SHP77 treated with DMSO at 0.1 percent for 48 hours (cell line): ENCODE measurements at places on chromosomes 2 and 18.
A peak's percentile ranks its signal among the peaks of the same experiment; 100 is the strongest.

DNA sequence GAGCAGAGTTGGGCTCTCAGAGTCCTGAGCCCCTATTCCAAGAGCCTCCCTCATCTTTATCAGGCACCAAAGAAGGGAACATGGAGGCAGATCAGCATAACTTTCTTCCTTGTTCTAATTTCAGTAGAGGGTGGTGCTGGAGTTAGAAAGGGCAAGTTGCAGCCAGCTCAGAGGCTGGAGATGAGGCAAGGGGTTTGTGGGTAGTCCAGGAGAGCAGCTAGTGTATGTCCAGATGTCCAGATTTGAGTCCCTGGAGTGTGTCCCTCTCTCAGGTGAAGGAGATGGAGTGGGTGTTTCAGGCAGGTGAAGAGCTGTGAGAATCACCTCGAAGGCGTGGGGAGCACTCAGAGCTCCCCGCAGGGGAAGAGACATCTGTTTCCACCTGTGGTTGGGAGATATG, 478 bp upstream of the PRKAG3 start:
- no peak for DNase-seq

DNA sequence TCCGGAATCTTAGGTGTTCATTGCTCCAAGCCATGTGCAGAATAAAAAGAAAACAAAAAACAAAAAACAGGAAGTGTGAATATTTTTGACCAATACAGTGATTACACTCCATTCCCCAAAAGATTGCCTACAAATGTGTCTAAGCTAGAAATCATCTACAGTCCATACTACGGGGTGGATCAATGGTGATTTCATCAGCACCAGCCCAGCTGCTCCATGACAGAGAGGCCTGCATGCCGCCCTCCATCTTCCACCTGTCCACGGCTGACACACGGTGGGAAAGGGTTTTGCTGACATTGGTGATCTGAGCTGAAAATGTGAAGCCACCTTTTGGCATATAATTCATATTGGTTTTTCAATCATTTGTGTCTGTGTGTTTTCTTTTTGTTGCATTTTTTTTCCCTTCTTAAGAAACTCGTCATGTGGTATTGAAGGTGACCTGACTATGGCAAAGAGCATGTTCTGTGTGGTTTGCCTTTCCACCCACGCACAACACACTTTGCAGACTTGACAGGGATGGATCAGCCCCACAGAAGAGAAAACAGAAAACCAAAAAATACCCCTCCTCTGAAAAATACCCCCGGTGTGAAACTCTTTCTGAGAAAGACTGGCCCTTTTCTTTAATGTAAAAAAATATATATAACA, 533.1 kb downstream of the RNF144A start:
- no peak for DNase-seq

GRCh38 chr2:96962567-96963203, 23.7 kb downstream of the FAM178B start:
- no peak for DNase-seq

GRCh38 chr2:228988786-228989185, 282.3 kb downstream of the PID1 start:
- DNase-seq = no peak

DNA sequence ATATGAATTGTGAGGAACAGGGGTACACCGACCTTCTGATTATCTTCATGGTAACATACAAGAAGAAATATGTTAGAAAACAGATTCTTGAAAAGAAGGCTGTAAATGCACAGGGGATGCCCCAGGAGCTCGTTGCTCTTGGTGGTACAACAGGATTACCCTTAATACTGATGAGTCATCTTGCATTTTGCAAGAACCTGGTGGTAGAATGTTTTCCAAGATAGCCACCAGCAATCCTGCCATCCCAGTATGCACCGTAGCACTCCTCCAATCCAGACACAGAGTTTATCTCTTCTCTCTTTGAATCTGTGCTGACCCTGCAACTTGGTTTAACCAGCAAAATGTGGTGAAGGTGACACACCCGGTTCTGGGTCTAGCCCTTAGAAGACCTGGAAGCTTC, 238.3 kb downstream of the EN1 start:
- no peak for DNase-seq

DNA sequence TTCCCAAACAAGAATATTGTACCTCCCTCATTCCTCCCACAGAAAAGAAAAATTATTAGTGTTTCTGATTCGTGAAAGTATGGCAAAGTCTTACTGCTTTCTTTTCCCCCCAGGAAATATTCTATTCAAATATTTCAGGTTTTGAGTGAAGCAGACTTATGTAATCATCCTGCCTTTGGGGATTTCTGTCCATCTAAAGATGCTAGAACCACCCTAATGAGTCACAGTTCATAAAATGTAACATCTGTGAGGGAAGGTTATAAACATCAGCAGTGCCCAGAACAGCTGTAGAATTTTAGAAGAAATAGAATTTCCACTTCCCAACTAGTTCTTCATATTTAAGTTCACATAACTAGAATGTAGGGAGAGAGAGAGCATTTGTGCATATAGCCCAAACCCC, 39.0 kb downstream of the EEF1B2 start:
- DNase-seq = no peak

- no peak for DNase-seq
Measured at GRCh38 chr18:6604573-6604941, 125.0 kb upstream of the ARHGAP28 start.

- DNase-seq = no peak
Measured at GRCh38 chr2:229852565-229852964, 69.2 kb downstream of the TRIP12 start.

- DNase-seq = no peak
Measured at GRCh38 chr2:171210864-171211431, 50.3 kb upstream of the TLK1 start.

- DNase-seq = no peak
Measured at GRCh38 chr2:232229911-232230310, 148.6 kb upstream of the ALPP start.

GRCh38 chr2:134771313-134771801, 52.6 kb upstream of the TMEM163 start:
- no peak for DNase-seq

- no peak for DNase-seq
Measured at GRCh38 chr18:1526991-1527390, 622.3 kb downstream of the ADCYAP1 start.

- no peak for DNase-seq
Measured at GRCh38 chr2:224004105-224004695, 34.9 kb downstream of the SERPINE2 start.

DNA sequence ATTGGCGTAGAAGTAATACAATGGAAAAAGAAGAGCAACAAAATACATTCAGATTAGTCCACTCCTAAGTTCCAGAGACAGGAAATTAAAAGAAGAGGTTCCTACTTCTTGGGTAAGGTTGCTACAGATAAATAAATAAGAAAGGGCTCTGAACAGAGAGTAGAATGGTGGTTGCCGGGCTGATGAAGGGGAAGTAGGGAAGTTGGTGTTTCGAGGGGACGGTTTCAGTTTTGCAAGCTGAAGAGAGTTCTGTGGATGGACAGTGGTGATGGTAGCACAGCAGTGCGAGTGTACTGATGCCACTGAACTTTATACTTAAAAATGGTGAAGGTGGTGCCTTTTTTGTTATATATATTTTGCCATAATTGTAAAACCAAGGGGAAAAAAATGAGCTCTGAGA, 48.2 kb downstream of the CABYR start:
- no peak for DNase-seq

GRCh38 chr2:117257362-117257761, 557.1 kb upstream of the DDX18 start:
- DNase-seq = no peak

GRCh38 chr2:85104228-85104627, 29.0 kb upstream of the TCF7L1 start:
- no peak for DNase-seq

DNA sequence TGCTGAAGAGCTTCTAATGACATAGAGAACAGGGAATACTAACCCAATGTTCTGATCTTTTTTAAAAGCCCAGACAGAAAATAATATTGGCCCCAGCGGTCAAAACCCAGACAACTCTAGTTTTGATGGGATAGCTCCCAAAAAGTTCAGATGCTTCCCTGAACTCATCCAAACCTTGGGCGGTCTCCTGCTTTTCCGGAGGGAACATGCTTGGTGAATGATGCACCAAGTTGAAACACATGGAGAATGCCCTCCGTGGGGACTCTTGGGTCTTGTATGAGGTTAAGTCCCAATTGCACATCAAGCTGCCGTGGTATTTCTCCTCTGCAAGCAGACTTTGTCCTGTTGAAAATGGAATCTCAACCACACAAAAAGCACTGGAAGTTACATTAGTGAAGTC, 120.7 kb upstream of the CTAGE1 start:
- no peak for DNase-seq

- DNase-seq = peak; percentile 39
Measured at GRCh38 chr18:39019989-39020388, 1454.4 kb upstream of the CELF4 start.

- no peak for DNase-seq
Measured at GRCh38 chr2:237896507-237896892, 37.1 kb downstream of the RAMP1 start.

GRCh38 chr18:7367336-7367735, 136.4 kb downstream of the LRRC30 start:
- no peak for DNase-seq

DNA sequence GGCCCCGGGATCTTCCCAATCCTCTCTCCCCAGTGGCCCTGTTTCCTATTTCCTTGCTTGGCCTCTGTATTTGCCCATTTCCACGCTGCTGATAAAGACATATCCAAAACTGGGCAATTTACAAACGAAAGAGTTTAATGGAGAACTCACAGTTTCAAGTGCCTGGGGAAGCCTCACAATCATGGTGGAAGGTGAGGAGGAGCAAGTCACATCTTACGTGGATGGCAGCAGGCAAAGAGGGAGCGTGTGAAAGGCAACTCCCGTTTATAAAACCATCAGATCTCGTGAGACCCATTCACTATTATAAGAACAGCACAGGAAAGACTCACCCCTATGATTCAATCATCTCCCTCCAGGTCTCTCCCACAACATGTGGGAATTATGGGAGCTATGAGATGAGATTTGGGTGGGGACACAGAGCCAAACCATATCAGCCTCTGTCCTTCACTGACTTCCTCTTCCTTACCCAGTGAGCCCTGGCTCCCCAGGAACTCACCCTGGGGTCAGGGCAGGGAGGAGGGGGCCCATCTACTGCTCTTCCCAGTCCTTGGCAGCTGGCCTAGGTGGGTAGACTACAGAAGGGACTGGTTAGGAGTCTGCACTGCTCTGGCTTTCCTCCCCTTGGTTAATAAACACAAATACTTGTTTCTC, 105.8 kb upstream of the MYCN start:
- DNase-seq = no peak

- peak; percentile 37 for DNase-seq
Measured at GRCh38 chr2:174952607-174953006, 52.6 kb downstream of the CHN1 start.

DNA sequence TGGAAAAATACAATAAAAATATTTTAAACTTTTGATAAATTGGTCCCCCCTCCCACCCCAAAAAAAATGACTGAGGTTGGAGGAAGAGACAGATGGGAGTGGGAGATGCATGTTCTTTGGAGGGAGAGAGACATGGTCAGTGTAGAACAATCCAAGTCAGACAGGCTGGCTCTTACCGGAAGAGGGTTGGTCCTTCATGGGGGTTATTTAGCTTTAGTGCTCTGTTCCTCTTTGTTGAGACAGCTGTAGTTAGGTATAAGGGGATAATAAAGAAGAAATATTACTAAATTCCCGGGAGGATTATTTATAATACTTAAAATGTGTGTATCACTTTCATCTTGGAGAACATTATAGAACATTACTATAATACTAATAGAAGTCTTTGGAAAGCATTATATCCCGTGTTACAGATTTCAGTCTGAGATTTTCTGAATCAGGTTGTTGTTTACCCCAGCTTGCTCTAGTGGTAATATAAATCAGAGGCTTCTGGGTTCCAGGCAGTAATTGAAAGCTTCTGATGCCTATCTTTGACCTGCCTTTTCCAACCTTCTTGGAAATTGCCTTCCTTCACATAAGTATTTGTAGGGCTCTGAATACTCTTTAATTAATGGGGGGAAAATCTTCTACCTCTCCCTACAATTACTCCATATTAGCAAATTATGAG, 87.7 kb downstream of the SPTBN1 start:
- DNase-seq = no peak

DNA sequence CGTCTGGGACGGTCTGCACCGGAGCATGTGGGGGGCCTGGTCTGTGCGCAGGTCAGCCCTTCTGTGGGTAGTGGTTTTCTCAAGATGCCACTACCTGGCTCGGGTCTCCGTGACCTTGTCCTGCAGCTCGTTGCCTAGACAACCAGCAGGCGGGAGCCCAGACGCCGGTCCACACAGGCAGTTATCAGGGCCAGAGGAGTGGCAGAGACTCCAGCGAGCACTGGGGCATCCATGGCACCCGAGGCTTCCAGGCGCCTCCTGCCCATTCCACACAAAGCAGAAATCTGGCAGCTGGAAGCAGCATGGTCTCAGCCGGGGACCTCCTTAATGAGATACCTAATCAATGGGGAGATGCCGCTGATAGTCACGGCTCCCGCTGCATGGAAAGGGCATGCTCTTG, 156.1 kb downstream of the FAM210A start:
- DNase-seq = no peak
